ENCODE measurements at places on chromosomes 4 and X.
A peak's percentile ranks its signal among the peaks of the same experiment; 100 is the strongest.

- H3K27me3 ChIP-seq = no peaks in the 10 kb centered on the region
- H3K4me1 ChIP-seq = no peaks in the 10 kb centered on the region
- no peak for DNase-seq
- H3K27ac ChIP-seq = no peak overlapping the region
Observed at GRCh38 chrX:79259073-79259689, 108.0 kb downstream of the ITM2A start.

- no peak overlapping the region for H3K27ac ChIP-seq
- H3K4me3 ChIP-seq = no peak overlapping the region
- H3K4me1 ChIP-seq = no peaks in the 10 kb centered on the region
- no peak for DNase-seq
Observed at GRCh38 chr4:182576601-182577289, 333.5 kb downstream of the TENM3 start.

- peaks cover 34% of the 10 kb centered on the region for H3K36me3 ChIP-seq
- no peak overlapping the region for H3K4me3 ChIP-seq
- DNase-seq = no peak
- no peak overlapping the region for H3K27ac ChIP-seq
Observed at GRCh38 chrX:103678199-103678993, 8.1 kb downstream of the MORF4L2 start.

- no peak overlapping the region for H3K4me3 ChIP-seq
- no peak overlapping the region for H3K27ac ChIP-seq
- no peak for DNase-seq
Observed at GRCh38 chr4:138189206-138189605, 52.9 kb downstream of the SLC7A11 start.

- H3K27ac ChIP-seq = peak overlapping the region; percentile 38
- no peak overlapping the region for H3K4me3 ChIP-seq
- H3K4me1 ChIP-seq = peaks cover 17% of the 10 kb centered on the region
- no peaks in the 10 kb centered on the region for H3K36me3 ChIP-seq
- no peaks in the 10 kb centered on the region for H3K27me3 ChIP-seq
Observed at GRCh38 chr4:24657768-24658617, 73.6 kb upstream of the DHX15 start.

DNA sequence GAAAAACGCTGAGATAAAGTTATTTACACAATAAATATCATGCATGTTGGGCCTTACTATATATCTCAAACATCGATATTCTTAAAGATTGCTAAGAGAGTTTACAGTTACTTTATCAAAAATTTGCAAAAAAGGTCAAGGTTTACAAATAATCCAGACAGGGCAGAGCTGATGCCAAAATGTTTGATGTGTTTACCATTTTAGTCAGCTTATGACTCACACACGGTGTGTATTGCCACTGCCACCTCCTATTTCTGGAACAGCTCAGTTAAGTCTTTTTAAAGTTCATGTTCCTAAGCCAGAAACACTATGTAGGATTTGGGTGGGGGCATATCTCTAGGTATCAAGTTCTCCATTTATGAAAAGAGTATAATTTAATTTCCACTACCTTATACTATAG is 580.6 kb downstream of the INPP4B start:
- H3K4me1 ChIP-seq = no peaks in the 10 kb centered on the region
- no peak overlapping the region for H3K4me3 ChIP-seq
- no peak for DNase-seq

GRCh38 chrX:24506082-24506481 is 41.0 kb downstream of the PDK3 start:
- H3K36me3 ChIP-seq = no peaks in the 10 kb centered on the region
- no peaks in the 10 kb centered on the region for H3K27me3 ChIP-seq
- no peaks in the 10 kb centered on the region for H3K4me1 ChIP-seq
- H3K4me3 ChIP-seq = no peak overlapping the region
- DNase-seq = no peak
- H3K27ac ChIP-seq = no peak overlapping the region

DNA sequence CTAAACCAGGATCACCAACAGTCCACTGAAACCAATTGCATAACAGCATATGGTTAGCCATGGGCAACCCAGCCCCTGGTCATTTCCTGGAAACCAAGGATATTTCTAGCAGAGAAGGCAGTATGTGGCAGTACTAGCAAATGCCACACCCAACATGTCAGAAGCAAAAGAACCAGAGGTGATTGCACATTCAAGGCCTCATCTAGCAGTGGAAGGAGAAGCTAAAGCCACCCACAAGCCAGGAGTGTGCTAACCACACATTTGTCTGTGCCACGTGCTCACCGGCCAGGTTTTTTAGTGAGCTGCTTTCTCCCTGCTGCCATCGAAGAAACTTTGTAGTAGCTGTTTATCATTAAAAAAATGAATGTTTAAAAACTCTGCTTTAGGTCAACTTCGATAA is 42.0 kb downstream of the TEC start:
- H3K4me3 ChIP-seq = no peak overlapping the region
- no peaks in the 10 kb centered on the region for H3K27me3 ChIP-seq
- DNase-seq = no peak
- no peak overlapping the region for H3K27ac ChIP-seq
- no peaks in the 10 kb centered on the region for H3K36me3 ChIP-seq

DNA sequence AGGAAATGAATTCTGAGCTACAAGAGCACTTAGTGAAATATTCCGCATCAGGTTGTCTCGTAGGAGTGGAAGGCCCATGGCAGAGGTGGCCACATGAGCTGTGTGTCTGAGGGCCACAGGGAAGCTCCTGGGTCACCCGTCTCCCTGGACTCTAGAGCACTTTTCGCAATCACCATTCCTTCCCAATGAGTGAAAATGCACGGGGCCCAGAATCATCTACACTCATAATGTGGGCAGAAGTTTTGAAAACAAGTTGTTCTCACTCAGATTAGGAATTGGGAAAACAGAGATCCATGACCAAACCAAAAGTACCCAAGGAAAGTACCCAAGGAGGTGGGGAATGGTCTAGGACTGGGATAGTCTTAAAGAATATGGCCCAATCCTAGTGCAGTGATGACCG is 94.4 kb downstream of the SCD5 start:
- no peaks in the 10 kb centered on the region for H3K36me3 ChIP-seq
- no peak overlapping the region for H3K4me3 ChIP-seq
- H3K27ac ChIP-seq = no peak overlapping the region
- no peak for DNase-seq
- peaks cover 5% of the 10 kb centered on the region for H3K4me1 ChIP-seq
- no peaks in the 10 kb centered on the region for H3K27me3 ChIP-seq

Data from suprapubic skin (tissue), 4 donors.